ENCODE measurements at places on chromosomes 3 and 15. TPM values are rescaled to one million over a fixed set of nuclear protein-coding genes. Genes with fewer than 3 reads are reported as not detected.

HCLS1 gene
- 8.7 TPM for total RNA-seq

CACNA1D gene
- total RNA-seq, result 37.6 TPM

ADGRG7 gene
- total RNA-seq, result 0.16 TPM

LRRIQ4 gene
- 0.68 TPM for total RNA-seq

DNA sequence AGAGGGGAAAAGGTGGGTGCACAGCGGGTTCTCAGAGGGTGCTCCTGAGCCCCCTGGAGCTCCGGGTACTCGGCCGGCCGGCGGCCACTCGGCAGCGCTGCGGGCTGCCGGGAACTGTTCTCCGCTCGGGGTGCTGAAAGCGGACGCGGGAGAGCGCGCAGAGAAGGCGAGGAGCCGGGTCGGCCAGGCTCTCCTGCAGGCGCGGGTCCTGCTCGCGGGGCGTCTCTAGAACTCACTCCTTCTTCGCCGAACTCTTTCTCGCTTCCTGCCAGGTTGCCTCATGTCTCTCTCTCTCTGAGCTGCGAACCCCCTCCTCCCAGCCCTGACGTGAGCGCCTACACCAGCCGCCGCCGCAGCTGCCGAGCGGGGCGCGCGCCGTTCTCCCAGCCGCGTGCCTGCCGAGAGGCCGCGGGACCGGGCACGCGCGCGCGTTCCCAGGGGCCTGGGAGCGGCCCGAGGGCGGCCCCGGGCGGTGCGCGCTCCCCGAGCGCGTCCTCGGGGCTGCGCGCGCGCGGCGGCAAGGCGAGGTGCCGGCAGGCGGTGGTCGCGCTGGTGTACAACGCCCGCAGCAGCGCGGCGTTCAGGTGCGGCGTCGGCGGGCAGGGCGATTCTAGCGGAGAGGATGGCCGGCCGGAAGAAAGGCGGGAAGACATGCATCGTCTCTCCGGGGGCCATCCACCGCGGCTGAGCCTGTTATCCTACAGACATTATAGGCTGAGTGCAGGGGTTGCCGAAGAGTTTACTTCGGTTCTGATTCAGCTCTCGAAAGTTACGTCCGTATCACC is at the start of gene PEX5L:
Gene PEX5L (minus strand): TSS at position 267 of the 785 bp plus-strand sequence. CDS start 338 bp downstream, outside the sequence.
- peak; percentile 68 for DNase-seq
- no peaks in the 10 kb centered on the region for H3K27me3 ChIP-seq
- no peak within 1 kb of the TSS for H3K27ac ChIP-seq

GRCh38 chr15:52233405-52233804 is 42.2 kb upstream of the GNB5 start:
- no peaks in the 10 kb centered on the region for H3K27me3 ChIP-seq
- H3K27ac ChIP-seq, result no peak overlapping the region
- H3K36me3 ChIP-seq, result no peaks in the 10 kb centered on the region

DNA sequence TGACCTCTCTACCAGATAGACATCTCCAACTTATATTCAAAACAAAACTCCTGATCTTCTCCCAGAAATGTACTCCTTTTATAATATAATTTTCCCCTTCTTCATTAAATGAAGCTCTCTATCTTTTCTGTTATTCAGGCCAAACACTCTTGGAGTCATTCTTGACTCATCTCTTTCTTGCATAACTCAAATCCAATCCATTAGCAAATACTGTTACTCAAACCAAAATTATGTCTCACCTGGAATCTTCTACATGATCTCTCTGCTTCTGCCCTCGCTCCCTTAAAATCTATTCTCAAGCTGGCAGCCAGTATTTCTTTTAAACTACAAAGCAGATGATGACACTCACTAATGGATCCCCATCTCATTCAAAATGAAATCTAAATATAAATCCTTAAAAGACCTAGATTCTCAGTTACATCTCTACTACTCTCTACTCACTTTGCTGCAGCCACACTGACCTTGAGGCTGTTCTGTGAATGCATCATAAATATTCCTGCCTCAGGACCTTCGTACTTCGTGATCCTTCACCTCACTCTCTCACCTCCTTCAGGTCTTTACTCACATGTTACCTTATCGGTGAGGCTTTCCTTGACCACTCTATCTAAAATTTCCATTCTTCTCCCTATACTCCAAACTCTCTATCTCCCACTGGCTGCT is 160.9 kb downstream of the TBC1D5 start:
- H3K36me3 ChIP-seq, result no peaks in the 10 kb centered on the region
- no peaks in the 10 kb centered on the region for H3K27me3 ChIP-seq
- no peak for DNase-seq
- no peaks in the 10 kb centered on the region for H3K4me1 ChIP-seq

DNA sequence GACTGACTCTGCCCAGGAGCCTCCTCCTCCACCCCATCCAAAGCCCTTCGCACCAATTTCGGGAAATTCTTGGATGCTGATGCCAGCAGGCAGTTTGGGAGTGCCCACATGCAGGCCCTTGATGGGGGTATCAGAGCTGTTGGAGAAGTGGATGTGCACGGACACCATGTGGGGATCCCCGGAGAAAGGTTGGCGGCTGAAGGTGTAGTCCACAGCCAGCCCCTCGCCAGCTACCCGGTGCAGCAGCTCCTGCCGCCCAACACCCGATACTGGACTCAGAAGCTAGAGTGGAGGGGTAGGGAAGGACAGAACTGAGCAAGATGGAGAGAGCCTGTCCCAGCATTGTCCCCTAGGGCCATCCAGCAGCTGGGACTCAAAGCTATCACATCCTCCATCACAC is 15.5 kb upstream of the CPEB1 start:
- no peaks in the 10 kb centered on the region for H3K4me1 ChIP-seq
- no peaks in the 10 kb centered on the region for H3K27me3 ChIP-seq
- no peak overlapping the region for H3K27ac ChIP-seq

DNA sequence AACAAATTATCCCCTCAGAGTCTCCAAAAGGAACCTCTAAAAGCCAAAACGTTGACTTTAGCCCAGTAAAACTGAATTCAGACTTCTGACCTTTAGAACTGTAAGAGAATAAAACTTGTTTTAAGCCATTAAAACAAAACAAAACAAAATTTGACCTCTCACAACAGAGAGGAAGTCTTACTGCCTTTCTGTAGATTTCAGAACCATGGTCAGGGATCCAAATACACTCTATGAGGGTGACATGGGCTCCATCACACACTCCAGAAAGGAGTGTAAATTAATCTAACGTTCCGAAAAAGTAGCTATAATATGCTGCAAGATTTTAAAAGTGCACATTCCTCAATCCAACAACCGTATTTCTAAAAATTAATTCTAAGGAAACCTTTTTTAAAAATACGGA is 19.2 kb upstream of the RPL14 start:
- H3K4me1 ChIP-seq, result no peaks in the 10 kb centered on the region
- no peaks in the 10 kb centered on the region for H3K36me3 ChIP-seq
- H3K27me3 ChIP-seq, result no peaks in the 10 kb centered on the region
- H3K27ac ChIP-seq, result no peak overlapping the region

DNA sequence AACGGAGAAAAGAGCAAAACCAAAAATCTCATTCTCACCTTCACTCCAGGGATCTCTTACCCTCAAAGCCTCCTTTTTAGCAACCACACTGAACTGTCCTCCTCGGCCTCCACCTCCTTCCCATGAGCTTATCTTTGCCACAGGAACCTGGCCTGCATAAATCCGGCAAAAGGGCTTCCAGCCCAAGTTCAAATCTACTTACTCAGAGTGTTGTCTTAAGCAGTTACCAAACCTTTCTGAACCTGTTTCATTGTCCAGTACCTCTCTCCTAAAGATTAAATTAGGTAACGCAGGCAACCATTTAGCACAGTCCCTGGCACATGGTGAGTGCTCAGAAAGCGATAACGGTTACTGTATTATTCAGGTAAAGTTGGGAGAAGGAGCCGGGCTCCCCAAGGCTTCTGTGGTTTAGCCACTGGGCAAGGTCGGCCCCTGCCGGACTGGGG is 777 bp downstream of the CIB1 start:
- H3K27me3 ChIP-seq, result no peaks in the 10 kb centered on the region
- DNase-seq, result no peak
- H3K4me1 ChIP-seq, result peaks cover 22% of the 10 kb centered on the region
- H3K27ac ChIP-seq, result peak overlapping the region; percentile 61

- H3K4me1 ChIP-seq, result no peaks in the 10 kb centered on the region
- DNase-seq, result no peak
- no peak overlapping the region for H3K27ac ChIP-seq
- H3K4me3 ChIP-seq, result no peak overlapping the region
- H3K36me3 ChIP-seq, result no peaks in the 10 kb centered on the region
Observed at GRCh38 chr3:155022896-155023295, 57.2 kb upstream of the MME start.
